ENCODE measurements at places on chromosomes 11 and 22.

DNA sequence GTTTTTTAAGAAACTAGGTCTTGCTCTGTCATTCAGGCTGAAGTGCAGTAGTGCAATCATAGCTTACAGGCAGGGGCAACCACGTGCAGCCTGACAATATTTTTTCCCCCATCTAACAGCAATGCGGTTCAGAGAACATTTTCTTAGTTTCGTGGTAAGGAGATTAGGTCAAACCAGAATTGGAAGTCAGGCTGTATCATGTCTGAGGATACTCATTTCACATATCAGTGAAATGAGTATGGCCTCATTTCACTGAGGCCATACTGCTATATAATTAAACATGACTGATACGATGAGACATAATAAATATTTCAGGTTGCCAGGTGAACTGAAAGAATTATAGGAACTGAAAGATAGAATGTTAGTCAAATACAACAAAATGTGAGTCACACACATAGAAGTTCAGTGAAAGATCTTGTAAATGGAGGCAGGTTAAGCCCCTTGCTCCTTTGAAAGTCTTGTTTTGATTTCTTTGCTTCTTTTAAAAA lies 32.5 kb upstream of the IZUMO1R start:
- no peak for DNase-seq

DNA sequence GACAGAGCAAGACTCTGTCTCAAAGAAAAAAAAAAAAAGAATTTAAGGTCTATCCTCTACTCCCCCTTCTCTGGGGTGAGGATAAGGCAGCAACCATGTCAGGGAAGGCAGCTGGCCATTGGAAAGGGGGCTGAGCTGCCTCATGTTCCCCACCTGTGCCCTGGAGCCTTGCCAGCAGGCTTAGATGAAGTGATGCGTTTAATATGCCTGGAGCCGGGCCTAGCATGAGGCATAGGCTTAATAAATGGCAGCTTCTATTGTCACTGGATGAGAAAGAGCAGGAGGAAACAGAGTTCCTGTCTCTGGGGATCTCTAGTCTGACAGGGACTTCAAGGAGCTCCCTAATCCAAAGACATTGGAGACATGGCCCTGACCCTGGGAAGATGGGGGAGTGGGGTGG lies 3.2 kb upstream of the KCNE3 start:
- no peak for DNase-seq

DNA sequence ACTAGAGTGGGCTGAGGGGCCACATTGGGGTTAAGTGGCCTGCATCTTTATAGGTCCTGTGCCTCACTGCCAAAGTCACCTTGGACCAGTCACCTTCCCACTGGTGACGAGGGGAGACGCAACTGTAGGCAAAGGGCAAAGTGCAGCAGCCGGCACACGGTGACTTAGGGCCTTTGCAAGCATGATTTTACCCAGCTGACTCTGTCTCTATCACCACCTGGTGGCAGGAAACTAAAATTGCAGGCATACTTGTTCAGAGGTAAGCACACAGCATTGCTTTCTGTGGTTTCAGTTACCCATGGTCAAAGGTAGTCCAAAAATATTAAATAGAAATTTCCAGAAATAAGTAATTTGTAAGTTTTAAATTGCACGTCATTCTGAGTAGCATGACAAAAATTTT lies 1164.4 kb downstream of the BRD1 start:
- no peak for DNase-seq

DNA sequence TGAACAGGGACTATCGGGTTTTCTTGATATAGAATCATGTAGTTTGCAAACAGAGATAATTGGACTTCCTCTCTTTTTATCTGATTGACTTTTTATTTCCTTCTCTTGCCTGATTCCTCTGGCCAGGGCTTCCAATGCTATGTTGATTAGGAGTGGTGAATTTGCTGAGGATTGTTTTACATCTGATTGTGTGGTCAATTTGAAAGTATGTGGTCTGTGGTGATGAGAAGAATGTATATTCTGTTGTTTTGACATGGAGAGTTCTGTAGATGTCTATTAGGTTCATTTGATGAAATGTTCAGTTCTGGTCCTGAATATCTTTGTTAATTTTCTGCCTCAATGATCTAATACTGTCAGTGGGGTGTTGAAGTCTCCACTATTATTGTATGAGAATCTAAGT lies 713.2 kb upstream of the CCDC179 start:
- DNase-seq: peak; percentile 26

GRCh38 chr11:59802639-59803176 lies 7.9 kb downstream of the MRPL16 start:
- DNase-seq: peak; percentile 70

DNA sequence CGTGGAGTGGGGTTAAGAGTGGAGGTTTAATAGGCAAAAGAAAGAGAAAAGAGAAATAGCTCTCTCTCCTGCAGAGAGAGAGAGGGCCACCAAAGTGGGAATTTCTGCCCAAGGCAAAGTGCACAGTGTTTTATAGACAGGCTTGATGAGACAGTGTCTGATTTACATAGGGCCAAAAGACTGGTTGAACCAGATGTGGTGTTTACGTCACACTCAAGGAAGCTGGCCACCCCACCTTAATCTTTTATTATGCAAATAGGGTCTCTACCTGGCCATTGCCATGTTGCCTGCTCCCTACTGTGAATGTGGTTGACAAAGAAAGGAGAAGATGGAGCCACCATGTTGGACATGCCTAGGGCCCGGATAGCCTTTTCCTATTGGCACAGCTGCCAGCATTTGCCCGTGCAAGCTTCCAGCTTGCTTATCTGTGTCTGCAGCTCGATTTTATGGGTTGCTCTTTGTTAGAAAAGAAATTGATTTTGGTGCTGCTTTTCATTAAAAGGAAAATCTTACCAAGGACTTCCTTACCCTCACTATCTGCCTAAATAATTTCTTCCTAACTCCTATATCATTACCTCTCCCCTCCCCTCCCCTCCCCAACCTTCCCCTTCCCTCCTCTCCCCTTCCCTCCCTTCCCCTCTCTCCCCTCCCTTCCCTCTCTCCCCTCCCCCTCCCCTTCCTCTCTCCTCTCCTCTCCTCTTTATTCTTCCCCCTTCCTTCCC lies 436.0 kb downstream of the NELL1 start:
- no peak for DNase-seq

DNA sequence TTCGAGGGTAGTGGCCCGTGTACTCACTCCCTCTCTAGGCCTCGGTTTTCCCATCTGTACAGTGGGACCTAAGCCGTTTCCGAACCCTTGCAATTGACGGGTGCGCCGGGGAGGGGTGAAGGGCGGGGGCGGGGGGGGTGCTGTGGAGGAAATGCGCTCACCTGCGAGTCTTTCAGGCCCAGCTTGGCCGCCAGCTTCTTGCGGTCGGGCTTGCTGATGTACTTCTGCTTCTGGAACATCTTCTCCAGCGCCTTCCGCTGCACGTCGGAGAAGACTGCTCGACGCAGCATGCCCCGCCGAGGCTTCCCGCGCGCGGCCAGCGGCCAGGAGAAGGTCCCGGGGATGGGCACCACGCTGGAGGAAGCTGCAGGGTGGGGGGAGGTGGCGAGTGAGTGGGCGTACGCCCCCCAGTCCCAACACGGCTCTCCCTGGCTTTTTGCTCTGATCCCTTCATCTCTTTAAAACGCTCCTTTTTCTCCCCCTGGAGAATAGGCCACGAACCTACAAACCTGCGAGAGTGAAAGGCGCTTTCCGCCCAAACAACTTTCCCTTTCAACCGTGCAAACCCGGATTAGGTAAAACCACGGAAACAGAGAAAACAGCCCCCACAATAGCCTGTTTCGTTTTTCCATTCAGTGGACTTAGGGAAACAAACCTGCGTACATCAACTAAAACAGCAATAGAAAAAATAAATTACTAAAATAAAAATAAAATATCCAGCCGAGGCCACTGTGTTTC lies 3.2 kb downstream of the DBX1 start:
- DNase-seq: no peak

GRCh38 chr11:89381094-89381493 lies 110.1 kb downstream of the NOX4 start:
- DNase-seq: peak; percentile 95

GRCh38 chr11:67610302-67610868 lies 3.6 kb downstream of the NDUFV1 start:
- no peak for DNase-seq

GRCh38 chr11:69088676-69089146 lies 40.0 kb downstream of the TPCN2 start:
- peak; percentile 78 for DNase-seq

- DNase-seq: no peak
Observed at GRCh38 chr11:60912851-60913528, 968 bp upstream of the TMEM109 start.

DNA sequence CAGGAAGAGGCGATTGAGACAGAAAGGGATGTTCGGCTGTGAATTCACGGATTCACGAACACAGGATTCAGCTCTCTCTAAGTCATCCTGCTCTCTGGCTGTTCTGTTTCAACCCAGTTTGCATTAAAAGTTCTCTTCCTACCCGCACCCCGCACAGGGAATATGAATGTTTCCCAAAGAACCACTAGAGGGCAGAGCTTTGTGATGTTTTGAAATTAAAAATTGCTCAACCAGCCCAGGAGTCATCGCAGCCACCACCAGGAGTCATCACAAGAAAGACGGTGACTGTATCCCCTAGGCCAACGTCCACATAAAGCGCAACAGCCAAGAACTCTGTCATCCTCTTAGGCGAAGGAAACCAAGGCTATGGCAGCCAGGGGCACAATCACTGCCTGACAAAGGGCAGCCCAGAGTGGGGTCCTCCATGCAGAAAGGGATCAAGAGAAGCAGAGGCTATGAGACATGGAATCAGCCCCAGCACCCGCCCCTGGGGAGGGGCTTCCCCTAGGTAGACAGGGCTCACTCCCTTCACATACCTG lies 122.4 kb downstream of the WT1 start:
- DNase-seq: peak; percentile 50

DNA sequence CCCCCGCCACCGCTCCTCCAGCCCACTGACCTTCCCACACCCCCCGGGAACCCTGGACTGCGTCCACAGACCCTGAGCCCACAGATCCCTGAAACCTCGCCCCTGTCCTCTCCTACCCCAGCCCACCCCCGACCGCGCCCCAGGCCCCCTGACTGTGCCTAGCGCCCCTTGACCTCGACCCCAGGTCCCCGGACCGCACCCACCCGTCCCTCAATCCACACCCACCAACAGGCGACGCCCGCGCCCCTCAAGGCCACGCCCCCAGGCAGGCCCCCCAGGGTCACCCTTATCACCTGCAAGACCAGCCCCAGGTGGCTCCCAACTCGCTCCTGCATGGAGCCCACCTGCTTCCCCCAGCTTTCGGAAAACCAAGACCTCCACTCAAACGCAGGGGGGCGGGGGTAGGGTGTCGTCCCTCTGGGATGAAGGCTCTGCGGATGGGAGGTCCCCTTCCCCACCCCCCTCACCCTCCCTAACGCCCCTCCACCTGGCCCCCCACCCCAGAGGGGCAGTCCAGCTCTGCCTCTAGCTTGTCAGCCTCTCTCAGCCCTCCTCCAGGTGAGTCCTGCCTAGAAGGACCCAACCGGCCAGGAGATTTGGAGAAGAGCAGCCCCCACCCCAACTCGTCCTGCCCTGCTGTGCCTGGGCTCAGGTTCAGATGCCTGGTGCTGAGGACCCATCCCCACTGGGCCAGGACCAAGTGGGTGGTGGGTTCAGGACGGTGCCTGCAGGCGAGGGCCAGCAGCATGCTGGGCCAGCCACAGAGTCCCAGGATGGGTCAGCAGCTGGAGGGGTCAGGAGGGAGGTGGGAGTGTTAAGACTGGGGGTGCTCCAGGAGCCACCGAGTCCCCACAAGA lies 3.1 kb upstream of the IL17REL start:
- no peak for DNase-seq

- DNase-seq: peak; percentile 24
Observed at GRCh38 chr11:60363542-60364470, 14.5 kb upstream of the MS4A7 start.

Measured in astrocyte of the spinal cord (primary cell).